Natural killer cell (primary cell): ENCODE measurements at places on chromosomes 12 and 14. TPM values are rescaled to one million over a fixed set of nuclear protein-coding genes. Genes with fewer than 3 reads are reported as not detected.

SETD1B gene
- 56.2 TPM for total RNA-seq

SSTR1 gene
- total RNA-seq, result not detected

GRCh38 chr12:41418586-41418985 lies 230.5 kb downstream of the PDZRN4 start:
- no peak for DNase-seq
- H3K27ac ChIP-seq, result no peak overlapping the region
- no peaks in the 10 kb centered on the region for H3K36me3 ChIP-seq
- H3K4me3 ChIP-seq, result no peak overlapping the region

DNA sequence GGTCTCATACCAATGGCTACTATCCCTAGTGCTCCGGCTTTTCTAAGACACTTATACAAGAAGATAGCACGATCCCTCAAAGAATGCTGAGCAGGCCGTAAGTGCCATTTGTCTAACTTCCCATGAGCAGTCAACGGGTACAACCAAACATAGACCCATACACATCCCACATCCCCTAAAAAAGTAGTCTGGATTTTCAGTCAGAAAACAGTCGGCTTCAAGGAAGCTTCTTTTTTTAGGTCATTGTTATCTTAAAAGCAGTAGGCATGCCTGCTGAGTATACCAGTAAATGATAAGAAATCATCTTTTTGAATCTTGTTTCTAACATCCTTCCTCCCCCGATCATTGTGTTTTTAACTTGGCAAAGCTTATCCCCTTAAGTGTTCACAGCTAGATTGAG lies 19.8 kb downstream of the OSBPL8 start:
- H3K4me1 ChIP-seq, result no peaks in the 10 kb centered on the region
- H3K27me3 ChIP-seq, result no peaks in the 10 kb centered on the region
- peaks cover 4% of the 10 kb centered on the region for H3K36me3 ChIP-seq
- DNase-seq, result no peak
- H3K27ac ChIP-seq, result no peak overlapping the region

DNA sequence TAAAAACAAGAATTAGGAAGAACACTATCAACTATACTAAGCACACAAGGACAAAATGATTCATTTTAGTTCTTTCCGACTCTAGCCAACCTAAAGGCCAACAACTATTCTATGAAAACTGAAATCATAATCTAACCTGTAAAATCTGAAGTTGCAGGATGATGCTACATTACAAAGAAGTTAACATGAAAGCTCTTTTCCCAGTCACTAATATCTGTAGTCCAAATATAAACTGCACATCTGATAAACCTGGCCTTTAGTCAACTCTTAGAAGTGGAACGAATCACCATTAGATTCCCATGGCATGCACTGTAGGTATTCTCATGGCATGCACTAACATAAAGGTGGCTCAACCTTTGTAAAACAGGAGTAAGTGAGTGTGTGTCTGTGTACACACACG lies 41.7 kb downstream of the BLTP3B start:
- H3K36me3 ChIP-seq, result peaks cover 13% of the 10 kb centered on the region
- no peak for DNase-seq
- no peak overlapping the region for H3K4me3 ChIP-seq
- no peaks in the 10 kb centered on the region for H3K27me3 ChIP-seq
- no peak overlapping the region for H3K27ac ChIP-seq
